ENCODE measurements at places on chromosomes 4 and X.

GRCh38 chr4:151035328-151035727, 20.2 kb upstream of the LRBA start:
- no peak for DNase-seq

GRCh38 chrX:153612413-153612812, 13.5 kb upstream of the CCNQ start:
- DNase-seq, result no peak

DNA sequence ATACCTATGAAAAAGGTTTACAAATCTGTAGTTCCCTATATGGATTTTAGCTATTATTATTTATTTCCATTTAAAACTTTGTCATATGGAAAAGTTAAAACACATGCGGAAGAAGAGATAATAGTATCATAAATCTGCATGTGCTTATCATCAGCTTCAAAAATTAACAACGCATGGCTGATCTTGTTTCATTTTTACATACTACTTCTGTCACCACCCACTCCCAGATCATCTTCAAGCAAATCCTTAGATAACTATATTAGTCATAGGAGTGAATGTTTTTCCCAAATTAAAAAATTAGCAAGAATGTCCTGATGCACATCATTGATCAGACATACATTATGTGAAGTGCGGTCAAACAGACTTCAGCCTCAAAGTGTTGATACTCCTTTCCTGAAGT, 24.6 kb upstream of the MOB1B start:
- DNase-seq, result no peak

DNA sequence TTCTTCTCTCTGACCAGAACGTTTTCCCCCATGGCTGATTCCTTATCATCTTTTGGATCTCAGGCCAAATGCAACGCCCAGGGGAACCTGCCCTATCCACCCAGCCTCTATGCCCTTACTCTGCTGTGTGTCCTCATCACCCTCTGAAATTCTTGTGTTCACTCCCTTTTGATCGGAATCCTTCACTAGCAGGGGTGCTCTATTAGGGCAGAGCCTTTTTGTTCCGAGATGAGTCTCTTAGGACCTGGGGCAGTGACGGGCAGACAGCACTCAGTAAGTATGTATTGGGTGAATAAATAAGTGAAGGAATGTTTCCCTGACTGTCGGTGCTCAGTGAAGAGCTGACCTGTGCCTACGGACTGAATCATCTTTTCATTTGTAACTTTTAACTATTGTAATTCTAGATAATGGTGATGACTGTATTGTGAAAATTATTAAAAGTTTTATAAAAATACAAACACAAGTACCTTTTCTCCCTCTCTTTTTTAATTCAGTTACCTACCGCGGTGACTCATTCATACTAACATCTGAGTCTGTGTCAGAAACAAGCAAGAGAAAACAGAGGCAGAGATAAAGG, 4.8 kb upstream of the TENM3 start:
- DNase-seq, result no peak

GRCh38 chr4:110120506-110120905, 77.9 kb downstream of the ELOVL6 start:
- DNase-seq, result no peak

GRCh38 chrX:129593137-129593536, 53.1 kb downstream of the OCRL start:
- no peak for DNase-seq

- no peak for DNase-seq
These were observed 11.3 kb downstream of the BMP2K start for GRCh38 chr4:78787392-78788006.

GRCh38 chrX:53239474-53239873, 14.5 kb upstream of the KDM5C start:
- peak; percentile 21 for DNase-seq

GRCh38 chr4:18882468-18882867, 860.9 kb upstream of the LCORL start:
- DNase-seq, result no peak

DNA sequence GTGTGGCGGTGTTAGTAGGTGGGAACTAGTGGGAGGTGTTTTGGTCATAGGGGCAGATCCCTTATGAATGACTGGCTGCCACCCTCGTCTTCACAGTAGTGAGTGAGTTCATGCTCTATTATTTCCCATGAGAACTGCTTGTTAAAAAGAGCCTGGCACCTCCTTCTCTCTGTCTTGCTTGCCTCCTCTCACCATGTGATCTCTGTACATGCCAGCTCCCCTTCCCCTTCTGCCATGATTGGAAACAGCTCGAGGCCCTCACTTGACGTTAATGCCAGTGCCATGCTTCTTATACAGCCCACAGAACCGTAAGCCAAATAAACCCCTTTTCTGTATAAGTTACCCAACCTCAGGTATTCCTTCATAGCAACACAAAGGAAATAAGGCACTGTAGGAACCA, 21.7 kb downstream of the PNMA6F start:
- DNase-seq, result no peak

DNA sequence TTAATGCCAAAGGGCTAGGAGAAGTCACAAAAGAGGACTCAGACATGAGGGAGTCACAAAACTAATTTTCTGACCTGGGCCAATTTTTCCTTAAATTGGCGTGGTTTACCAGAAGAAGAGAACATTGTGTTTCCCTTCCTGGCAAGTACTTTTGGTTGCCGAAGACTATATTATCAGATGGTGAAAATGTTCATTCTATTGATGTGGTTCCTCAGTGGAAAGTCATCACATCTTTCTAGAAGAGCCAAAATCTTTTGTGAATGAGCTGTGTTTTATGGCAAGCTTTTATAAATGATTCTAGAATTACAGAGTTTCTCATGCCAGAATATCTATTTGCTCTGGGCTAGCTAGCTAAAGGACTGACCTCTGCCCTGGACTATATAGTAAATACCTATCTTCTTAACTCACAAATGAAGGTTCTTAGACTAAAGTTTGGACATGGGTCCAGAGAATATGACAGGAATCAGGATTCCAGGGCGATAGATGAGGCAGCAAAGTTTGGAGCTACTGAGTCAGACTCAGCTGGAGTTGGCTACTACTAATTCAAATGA, 288.9 kb downstream of the IL1RAPL2 start:
- no peak for DNase-seq

GRCh38 chrX:114930227-114930626, 87.2 kb downstream of the IL13RA2 start:
- no peak for DNase-seq

- no peak for DNase-seq
These were observed 7.0 kb downstream of the TNIP3 start for GRCh38 chr4:121156822-121157769.

GRCh38 chr4:105956569-105956968, 61.3 kb downstream of the NPNT start:
- DNase-seq, result no peak

GRCh38 chrX:111662292-111662691, 18.7 kb upstream of the ALG13 start:
- DNase-seq, result no peak

DNA sequence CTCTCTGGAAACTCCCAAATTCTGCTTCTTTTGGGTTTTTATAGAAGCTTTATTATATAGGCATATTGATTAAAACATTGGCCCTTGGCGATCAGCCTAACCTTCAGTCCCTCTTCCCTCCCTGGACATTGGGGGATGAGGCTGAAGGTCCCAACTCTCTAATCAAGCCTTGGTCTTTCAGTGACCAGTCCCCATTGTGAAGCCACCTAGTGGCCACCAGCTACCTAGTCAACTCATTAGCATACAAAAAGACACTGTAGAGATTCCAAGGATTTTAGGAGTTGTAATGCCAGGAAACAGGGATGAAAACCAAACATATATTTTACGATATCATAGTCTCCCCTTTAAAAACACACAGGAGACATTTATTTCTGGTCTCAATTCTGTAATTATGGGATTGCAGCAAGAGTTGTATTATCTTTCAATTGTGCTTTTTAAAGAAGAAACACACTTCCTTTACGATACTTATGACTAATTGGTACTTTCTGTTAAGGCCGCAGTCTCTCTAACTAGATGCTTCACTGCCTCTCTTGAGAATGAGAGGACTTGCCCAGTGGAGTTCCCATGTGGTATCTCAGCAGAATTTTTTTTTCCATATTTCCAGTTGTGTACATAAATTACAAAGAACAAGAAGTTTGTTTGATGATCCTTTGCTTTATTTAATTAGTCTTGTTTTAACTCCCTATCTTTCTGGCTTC, 58.2 kb downstream of the WDR17 start:
- no peak for DNase-seq
